ENCODE measurements at places on chromosomes 7 and 10.

DNA sequence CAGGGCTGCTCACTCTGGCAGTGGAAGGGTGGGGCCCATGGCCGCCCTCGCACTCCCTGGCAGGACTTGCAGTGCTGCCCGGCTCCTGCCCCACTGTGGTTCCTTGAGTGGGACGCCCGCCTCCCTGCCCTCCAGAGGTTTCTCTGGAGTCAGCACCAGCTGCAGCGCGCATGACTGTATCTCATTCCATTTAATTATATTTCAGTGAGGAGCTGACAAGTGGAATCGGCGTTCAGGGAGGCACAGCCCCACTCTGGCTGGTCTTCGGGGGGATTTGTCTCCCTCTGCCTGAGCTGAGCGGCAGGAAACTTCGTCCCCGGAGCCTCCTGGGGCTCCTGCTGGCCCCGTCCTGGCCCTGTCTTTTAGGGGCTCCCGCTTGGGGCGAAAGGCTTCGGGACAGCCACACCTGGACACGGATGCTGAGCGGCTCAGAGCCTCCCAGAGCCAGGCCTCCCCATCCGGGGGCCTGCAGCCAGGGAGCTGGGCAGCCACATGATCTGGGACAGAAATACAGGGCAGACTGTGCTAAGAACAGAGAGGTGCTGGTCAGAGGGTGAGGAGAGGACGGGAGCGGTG lies 75.3 kb upstream of the NKX6-2 start:
- DNase-seq, result no peak

GRCh38 chr7:618539-619367 lies 99.1 kb upstream of the PDGFA start:
- DNase-seq, result no peak

DNA sequence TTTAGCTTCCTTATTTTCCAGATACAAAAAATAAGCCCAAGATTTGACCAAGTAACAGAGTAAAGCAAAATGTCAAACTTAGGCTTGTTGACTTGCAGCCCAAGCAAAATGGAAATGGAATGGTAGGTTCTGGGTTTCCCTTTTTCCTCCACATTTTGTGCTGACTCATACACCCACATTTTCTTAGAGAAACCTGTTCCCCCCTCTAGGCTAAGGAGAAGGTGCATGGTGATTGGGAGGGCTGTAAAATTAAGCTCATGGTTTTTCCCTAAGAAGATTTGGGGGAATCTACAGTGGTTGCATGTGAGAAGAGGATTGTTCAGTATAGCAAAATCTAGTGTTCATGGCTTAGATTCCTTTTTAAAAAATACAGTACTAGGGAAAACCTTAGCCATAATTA lies 127.4 kb downstream of the ARL4A start:
- DNase-seq, result no peak

DNA sequence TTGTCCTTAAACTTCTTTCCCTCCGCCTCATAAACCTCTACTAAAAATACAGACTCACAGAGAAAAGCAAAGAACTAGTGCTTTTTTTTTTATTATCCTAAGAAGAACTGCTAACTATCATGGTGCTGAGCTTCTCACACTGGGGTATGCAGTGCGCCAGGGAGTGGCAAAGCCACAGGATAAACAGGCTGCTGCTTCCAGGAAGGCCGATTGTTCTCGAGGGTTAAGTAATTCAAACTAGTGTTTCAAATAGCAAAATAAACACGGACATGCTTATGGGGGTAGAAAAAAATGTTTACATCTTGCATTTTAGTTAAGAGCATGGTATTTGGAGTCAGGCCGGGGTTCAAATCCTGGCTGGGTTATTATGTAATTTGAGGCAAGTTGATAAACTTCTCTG lies 157.0 kb downstream of the TAX1BP1 start:
- DNase-seq, result peak; percentile 61

DNA sequence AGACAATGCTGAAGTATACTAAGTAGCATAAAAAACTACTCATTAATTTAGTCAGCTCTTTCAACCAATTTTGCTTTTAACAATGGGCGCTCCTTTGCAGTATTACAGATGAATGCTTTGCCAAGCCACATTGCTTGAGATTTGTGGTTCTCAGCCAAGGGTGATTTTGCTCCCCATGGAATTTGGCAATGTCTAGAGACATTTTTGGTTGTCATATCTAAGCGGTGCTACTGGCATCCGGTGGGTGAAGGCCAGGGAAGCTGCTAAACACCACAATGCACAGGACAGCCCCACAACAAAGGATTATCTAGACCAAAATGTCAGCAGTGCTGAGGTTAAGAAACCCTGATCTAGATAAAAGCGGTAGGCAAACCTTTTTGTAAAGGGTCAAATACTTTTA lies 112.0 kb downstream of the UBE2H start:
- DNase-seq, result peak; percentile 66

DNA sequence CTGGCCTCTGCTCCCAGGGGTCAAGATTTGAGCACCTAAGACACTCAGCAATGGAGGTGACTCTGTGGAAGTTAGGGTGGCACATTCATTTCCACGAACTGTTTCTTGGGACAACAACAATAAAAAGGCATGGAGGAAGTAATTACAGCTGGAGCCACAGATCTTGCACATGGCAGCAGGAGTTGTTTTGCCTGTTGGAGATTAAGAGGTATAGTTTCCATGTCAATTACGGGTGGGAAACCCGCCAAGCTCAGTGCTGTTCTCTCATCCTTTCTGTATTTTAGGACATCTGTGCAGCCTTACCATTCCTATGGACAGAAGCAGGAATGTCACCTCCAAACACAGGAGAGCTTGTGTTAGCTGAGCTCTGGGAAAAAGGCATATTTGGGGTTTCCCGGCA lies 201.2 kb downstream of the SNX10 start:
- no peak for DNase-seq

GRCh38 chr7:118324790-118325449 lies 100.4 kb downstream of the ANKRD7 start:
- no peak for DNase-seq

DNA sequence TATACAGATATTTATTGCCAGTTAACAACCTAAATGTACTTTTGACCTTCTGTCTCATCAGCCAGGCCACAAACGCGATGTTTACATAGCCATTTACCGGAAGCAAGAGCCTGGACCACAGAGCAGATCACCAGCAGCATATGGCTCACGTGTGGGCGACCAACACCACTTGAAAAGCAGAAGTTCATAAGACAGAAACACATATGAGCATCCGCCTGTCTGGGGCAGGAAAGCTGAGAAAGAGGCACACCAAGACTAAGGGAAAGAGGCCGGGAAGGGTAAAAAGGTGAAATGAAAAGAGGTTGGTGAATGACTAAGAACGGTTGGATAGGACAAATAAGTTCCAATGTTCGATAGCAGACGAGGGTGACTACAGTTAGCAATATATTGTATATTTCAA lies 1.3 kb downstream of the ABCB1 start:
- no peak for DNase-seq

DNA sequence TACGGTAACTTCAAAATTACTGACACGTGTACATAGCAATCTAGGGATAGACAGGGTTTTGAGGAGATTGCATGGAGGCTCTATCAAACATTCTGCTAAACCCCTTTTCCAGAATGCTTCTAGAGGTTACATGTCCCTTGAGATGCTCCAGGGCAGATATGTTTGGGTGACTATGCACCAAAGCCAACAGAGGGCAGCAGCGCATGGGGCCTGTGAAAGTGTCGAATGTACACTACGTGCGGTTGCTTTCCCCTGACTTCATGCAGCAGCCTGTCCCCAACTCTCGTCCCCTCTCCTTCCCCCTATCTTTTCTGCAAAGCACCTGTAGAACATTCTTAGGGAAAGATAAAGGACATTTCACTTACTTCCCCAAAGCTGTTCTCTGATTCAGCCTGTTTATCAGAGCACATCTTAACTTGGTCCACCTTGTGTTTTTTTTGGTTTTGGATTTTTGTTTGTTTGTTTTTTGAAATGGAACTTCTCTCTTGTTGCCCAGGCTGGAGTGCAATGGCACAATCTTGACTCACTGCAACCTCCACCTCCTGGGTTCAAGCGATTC lies 90.2 kb downstream of the UBE3C start:
- DNase-seq, result peak; percentile 35

- peak; percentile 24 for DNase-seq
Measured at GRCh38 chr7:3482147-3482921, 181.3 kb downstream of the SDK1 start.

DNA sequence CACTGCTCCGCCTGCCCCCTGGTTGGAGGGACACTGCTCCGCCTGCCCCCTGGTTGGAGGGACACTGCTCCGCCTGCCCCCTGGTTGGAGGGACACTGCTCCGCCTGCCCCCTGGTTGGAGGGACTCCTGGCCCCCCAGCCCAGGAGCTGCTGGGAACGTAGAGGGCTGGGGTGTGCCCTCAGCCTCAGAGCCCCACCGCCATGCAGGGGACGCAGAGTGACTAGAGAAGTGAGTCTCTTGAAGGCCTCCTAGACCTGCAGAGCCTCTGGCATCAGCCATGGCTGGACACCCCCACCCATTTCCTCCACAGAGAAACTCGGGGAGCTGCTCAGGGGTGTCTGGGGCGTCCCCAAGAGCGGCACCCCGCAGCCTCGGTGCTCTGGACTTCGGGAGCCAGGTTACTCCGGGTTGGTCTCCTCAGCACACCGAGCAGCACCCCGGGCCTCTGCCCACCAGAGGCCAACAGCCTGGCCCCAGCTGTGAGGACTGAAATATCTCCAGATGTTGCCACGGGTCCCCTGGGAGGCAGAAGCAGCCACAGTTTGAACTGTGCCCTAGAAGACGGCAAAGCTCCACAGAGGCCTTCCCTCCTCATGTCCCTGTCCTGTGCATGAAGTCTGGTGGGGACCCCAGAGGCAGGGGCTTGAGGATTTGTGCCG lies 191.9 kb downstream of the ELFN1 start:
- DNase-seq, result peak; percentile 37

GRCh38 chr7:108652886-108653285 lies 83.2 kb downstream of the DNAJB9 start:
- DNase-seq, result no peak

- no peak for DNase-seq
Measured at GRCh38 chr10:112766636-112767035, 183.4 kb upstream of the TCF7L2 start.

DNA sequence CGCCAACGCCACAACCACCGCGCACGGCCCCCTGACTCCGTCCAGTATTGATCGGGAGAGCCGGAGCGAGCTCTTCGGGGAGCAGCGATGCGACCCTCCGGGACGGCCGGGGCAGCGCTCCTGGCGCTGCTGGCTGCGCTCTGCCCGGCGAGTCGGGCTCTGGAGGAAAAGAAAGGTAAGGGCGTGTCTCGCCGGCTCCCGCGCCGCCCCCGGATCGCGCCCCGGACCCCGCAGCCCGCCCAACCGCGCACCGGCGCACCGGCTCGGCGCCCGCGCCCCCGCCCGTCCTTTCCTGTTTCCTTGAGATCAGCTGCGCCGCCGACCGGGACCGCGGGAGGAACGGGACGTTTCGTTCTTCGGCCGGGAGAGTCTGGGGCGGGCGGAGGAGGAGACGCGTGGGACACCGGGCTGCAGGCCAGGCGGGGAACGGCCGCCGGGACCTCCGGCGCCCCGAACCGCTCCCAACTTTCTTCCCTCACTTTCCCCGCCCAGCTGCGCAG lies 424 bp downstream of the EGFR start:
- DNase-seq, result peak; percentile 25

DNA sequence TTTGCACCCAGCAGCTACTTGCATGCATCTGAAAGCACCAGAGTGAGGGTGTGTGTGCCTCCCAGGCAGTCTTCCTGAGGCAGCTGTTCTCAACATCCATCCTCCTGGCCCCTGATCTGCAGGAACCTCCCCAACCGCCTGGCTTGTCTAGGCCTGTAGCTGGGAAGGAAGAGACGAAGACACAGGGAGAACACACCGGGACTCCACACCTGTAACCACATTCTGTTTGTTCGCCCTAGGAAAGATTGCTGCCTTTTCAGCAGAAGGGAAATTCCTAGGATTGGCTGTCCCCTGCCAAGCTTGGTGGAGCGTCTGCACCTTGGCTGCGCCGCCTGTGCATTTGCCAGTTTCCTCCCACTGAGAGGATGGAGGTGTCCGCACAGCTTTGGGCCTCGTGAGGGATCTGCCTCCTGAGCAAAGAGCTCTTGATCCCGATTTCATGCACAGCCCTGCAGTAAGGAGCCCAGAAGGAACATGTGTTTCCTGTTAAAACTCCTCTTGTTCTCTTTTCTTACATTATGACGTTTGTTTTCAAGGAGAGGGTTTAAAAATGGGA lies 154.6 kb downstream of the TPST1 start:
- peak; percentile 33 for DNase-seq

DNA sequence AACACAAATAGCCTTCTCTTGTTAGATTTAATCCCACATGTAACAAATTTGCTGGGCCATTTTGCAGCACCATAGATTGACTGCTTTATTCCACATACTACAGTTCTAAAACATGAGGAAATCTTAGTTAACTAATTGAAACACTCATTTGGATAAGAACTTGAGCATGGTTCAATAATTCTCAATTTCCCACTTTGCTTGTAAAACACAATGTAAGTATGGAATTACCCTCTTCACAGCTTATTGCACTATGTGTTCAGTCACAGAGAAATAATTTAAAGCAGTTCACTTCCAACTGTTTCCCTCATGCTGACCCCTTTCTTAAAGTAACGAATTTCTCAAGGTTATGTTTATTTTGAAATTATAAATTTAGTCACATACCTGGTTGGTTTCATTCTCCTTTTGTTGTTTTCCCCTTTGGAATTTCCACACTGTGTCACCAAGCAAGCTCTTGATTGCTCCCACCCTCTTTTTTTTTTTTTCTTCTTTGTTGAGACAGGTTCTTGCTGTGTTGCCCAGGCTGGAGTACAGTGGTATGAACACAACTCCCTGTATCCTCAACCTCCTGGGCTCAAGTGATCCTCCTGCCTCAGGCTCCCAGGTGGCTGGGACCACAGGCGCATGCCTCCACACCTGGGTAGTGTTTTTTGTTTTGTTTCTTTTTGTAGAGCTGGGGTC lies 425.4 kb downstream of the EXOC4 start:
- DNase-seq, result no peak

DNA sequence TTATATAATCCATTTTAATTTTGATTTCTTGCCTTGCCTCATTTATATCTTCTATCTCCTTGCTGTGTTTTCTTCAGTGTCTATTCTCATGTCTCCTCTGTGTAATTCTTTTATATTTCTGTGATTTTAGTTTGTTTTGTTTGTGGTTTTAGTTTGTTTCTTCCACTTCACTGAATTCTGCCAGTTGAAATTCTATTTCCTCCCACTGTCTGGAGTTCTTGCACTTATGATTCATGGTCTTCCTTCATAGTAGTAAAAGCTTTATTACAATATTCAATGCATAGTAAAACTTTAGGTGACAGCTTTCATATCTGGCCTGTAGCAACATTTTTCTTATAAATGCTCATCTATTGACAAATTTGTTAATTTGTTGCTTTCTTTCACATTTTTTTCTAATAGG lies 113.3 kb downstream of the MAGI2 start:
- no peak for DNase-seq

DNA sequence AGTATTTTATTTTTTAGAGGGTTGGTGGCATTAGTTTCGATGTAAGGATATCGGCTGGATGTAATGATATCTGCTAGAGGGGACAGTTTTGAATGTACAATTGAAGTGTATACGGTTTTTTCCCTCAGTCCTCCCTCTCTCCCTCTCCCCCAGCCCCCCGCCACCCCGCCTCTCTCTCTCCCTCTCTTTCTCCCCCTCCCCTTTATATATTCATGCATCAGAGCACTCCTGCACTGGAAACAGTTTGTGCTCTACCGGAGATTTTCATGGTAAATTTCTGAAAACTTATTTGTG lies 1.6 kb downstream of the GLCCI1 start:
- DNase-seq, result no peak

GRCh38 chr7:133186060-133186459 lies 66.8 kb upstream of the EXOC4 start:
- DNase-seq, result no peak

Data from fibroblast of gingiva (primary cell).